ENCODE measurements at places on chromosomes 7 and 10. TPM values are rescaled to one million over a fixed set of nuclear protein-coding genes. Genes with fewer than 3 reads are reported as not detected.
A peak's percentile ranks its signal among the peaks of the same experiment; 100 is the strongest.

DNA sequence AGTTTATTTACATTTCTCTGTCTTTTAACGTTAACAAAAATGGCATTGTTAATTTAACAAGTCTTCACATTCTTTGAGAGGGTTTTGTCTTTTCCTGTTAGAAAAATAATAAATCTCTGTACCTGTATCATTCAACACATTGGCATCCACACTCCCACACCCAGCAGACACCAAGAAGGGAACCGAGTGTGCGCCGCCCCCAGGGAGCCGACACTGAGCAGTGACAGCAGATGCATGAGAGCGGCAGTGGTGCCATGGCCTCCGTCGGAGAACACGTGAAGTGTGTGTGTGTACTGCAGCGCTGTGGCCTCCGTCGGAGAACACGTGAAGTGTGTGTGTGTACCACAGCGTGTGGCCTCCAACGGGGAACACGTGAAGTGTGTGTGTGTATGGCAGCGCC is 63.3 kb downstream of the DYNC2I1 start:
- no peak overlapping the region for H3K4me3 ChIP-seq
- no peaks in the 10 kb centered on the region for H3K4me1 ChIP-seq
- no peaks in the 10 kb centered on the region for H3K27me3 ChIP-seq
- DNase-seq, result no peak

GRCh38 chr7:1709281-1709680 is 39.2 kb downstream of the ELFN1 start:
- DNase-seq, result no peak
- H3K27me3 ChIP-seq, result peaks cover 10% of the 10 kb centered on the region
- H3K27ac ChIP-seq, result no peak overlapping the region
- no peak overlapping the region for H3K4me3 ChIP-seq
- peaks cover 13% of the 10 kb centered on the region for H3K4me1 ChIP-seq

PRSS1 gene
- not detected for total RNA-seq

FFAR4 gene
- 0.36 TPM for total RNA-seq

DNA sequence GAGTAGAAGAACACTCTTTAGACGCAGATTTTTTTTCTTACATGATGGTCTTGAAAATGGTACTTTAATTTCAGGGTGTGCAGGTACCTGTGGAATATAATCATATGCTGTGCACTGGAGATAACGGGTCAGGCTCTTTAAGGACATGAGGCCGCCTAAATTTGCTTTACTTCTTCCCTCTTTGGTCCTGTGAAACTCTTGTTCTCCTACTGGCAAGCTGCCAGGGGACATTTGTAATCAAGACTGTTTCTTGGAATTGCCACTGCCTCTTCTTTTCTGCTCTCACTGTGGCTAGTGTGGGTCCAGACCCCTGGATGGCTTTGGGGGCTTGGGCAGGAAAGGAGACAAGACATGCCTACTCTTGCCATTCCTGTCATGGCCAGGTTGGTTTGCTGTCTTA is 146.0 kb downstream of the SND1 start:
- no peak overlapping the region for H3K4me3 ChIP-seq
- no peaks in the 10 kb centered on the region for H3K27me3 ChIP-seq
- H3K27ac ChIP-seq, result no peak overlapping the region

GRCh38 chr7:52831321-52831720 is 204.1 kb upstream of the POM121L12 start:
- no peak overlapping the region for H3K4me3 ChIP-seq
- DNase-seq, result no peak
- H3K27me3 ChIP-seq, result no peaks in the 10 kb centered on the region

NUTM2D gene
- total RNA-seq, result 5.0 TPM

DNA sequence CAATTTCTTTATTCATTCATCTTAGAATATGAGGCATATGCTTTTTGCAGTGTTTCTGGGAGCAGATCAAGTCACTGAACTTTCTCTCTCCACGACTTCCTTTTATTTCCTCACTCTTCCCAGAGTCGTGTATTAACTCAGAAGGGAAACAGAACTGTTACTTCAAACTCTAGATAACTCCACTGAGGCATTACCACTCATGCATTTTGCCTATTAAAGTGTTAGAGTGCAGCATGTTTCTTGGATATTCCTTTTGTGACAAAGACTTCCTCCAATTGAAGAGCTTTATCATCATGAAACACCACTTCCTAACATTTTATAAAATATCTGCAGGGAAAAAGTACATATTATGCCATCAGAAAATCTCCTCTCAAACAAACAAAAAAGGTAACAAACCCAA is 797.4 kb upstream of the COBL start:
- H3K27ac ChIP-seq, result no peak overlapping the region
- no peaks in the 10 kb centered on the region for H3K36me3 ChIP-seq
- no peak for DNase-seq
- no peak overlapping the region for H3K4me3 ChIP-seq
- H3K4me1 ChIP-seq, result no peaks in the 10 kb centered on the region
- no peaks in the 10 kb centered on the region for H3K27me3 ChIP-seq

DNA sequence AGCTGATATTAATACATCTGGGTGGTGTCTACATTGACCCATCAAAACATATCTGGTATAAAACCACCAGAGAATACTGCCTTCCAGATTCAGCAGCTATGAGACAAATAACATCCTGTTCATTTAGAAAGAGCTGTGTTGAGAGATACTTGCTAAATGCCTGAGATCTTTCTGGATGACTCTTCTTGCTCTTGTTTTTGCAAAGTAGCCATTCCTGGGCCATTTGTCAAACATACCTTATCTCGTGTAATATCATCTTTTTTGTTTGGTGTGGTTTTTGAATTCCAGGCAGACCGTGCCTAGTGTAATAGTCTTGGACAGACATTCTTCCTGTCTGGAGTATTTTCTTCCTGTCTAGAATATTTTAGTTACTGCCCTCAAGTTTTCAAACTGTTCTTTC is 74.7 kb upstream of the PRR15 start:
- no peak overlapping the region for H3K27ac ChIP-seq
- H3K36me3 ChIP-seq, result no peaks in the 10 kb centered on the region
- no peaks in the 10 kb centered on the region for H3K4me1 ChIP-seq
- H3K27me3 ChIP-seq, result no peaks in the 10 kb centered on the region
- DNase-seq, result no peak
- H3K4me3 ChIP-seq, result no peak overlapping the region

CCL26 gene
- total RNA-seq, result not detected

DNA sequence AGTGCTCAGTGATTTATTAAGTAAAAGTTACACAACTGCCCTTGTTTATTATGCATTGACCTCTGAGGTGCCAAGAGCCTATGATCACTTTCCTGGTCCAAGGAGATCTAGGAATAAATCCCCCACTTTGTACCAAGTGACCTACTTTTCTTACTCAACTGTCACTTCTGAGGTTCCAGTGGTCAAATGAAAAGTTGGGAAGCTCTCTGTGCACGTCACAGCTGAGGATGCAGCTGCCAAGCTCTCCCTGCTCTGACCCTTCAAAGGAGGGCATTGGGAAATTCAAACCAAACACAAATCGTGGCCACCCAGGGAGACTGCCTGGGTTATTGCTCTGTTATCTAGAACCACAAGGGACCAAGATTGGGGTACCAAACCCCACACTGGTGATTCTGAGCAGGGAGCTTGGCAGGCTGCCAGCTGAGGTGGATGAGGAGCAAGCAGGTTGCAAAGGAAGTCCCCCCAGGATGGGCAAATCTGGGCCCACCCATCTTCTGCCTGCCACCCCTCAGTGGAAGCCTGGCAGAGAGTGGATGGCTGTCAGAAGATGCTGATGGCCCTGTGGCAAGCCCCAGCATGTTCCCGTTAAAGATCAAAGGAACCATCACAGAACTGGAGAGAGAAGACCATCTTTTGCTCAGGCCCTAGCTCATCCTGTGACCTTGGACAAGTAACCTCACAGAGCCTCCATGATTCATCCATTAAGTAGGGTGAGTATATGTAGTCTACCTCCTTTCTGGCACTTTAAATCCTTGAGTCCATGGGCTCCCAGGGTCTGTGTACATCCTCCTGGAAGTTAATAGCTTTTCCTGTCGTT is 106.8 kb downstream of the PPP1R3C start:
- H3K27ac ChIP-seq, result no peak overlapping the region
- H3K4me3 ChIP-seq, result no peak overlapping the region
- peaks cover 6% of the 10 kb centered on the region for H3K4me1 ChIP-seq
- H3K27me3 ChIP-seq, result no peaks in the 10 kb centered on the region
- no peaks in the 10 kb centered on the region for H3K36me3 ChIP-seq

GRCh38 chr10:64396105-64396708 is 875.0 kb downstream of the REEP3 start:
- no peaks in the 10 kb centered on the region for H3K27me3 ChIP-seq
- H3K4me3 ChIP-seq, result no peak overlapping the region
- no peaks in the 10 kb centered on the region for H3K36me3 ChIP-seq
- H3K4me1 ChIP-seq, result no peaks in the 10 kb centered on the region

SLIT1 gene
- total RNA-seq, result not detected

- H3K4me1 ChIP-seq, result peaks cover 4% of the 10 kb centered on the region
- no peak for DNase-seq
- H3K27me3 ChIP-seq, result no peaks in the 10 kb centered on the region
- no peak overlapping the region for H3K27ac ChIP-seq
Observed at GRCh38 chr10:31920538-31920937, 8.1 kb downstream of the ARHGAP12 start.

DNA sequence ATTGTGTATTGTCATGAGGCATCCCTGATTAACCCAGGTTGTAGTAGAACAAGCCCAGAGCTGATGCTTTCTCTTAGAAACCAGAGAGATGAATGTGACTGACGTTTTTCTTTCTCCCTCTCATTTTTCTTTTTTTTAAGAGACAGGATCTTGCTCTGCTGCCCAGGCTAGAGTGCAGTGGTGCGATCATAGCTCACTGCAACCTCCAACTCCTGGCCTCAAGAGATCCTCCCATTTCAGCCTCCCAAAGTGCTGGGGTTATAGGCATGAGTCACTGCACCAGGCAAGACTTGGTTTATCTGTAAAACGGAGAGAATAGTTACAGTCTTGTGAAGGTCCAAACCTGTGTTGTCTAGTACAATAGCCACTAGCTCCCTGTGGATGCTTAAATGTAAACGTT is 5.4 kb downstream of the LMTK2 start:
- H3K4me1 ChIP-seq, result peaks cover 17% of the 10 kb centered on the region
- DNase-seq, result no peak
- no peaks in the 10 kb centered on the region for H3K27me3 ChIP-seq
- H3K36me3 ChIP-seq, result no peaks in the 10 kb centered on the region

DNA sequence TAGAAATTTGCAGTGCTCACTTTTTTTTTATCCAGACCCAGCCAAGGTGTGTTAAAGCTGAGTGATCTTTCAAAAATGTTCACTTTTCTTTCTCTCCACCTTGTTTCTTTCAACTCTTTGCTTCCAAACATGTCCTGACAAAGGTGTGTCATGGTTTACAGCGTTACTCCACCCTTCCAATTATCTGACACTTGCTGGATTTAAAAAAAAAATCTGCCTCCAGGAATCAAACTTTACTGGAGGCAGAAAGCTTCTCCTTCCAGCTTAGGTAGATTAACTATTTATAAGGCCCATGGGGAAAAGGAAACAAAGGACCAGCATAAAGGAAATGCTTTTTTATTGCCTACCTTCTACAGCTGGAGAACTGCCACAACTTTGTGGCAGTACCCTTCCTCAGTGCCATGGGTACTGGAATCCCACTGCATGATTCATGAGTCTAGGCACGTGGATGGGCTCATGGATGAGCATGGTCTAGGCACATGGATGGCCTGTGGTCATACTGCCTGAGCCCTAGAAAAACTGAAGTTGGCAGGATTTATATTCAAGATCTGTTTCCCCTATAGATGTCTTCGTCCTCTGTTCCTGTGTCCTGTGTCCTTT is at the start of gene COL17A1:
Gene COL17A1 (minus strand): TSS at position 80 of the 600 bp plus-strand sequence. CDS start 5,207 bp downstream, outside the sequence.
- peak within 1 kb of the TSS; percentile 39 for H3K4me3 ChIP-seq
- H3K27ac ChIP-seq, result peak within 1 kb of the TSS; percentile 76
- H3K36me3 ChIP-seq, result no peaks in the 10 kb centered on the region
- no peaks in the 10 kb centered on the region for H3K27me3 ChIP-seq
- DNase-seq, result no peak

DNA sequence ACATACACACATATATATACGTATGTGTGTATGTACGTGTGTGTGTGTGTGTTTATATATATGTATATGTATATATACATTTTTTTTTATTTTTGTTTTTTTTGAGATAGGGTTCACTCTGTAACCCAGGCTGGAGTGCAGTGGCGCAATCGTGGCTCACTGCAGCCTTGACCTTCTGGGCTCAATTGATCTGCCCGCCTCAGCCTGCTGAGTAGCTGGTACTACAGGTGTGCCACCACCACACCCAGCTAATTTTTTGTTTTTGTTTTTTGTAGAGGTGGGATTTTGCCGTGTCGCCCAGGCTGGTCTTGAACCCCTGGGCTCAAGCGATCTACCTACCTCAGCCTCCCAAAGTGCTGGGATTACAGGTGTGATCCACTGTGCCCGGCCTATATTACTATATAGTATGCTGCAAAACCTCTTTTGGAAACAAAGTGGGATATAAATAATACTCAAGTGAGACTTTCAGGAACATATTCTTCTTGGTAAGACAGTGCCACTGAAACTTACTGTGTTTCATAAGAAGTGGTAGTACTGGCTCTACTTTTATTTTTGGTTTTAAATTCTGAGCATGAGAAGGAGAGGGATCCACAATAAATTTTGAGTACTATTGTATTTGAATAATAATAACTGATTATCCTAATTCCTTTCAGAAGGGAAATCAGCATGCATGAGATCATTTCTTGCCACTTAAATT is 51.0 kb downstream of the MLLT10 start:
- H3K4me1 ChIP-seq, result no peaks in the 10 kb centered on the region
- no peak overlapping the region for H3K4me3 ChIP-seq
- no peaks in the 10 kb centered on the region for H3K27me3 ChIP-seq
- no peak for DNase-seq
- peaks cover 26% of the 10 kb centered on the region for H3K36me3 ChIP-seq

DNA sequence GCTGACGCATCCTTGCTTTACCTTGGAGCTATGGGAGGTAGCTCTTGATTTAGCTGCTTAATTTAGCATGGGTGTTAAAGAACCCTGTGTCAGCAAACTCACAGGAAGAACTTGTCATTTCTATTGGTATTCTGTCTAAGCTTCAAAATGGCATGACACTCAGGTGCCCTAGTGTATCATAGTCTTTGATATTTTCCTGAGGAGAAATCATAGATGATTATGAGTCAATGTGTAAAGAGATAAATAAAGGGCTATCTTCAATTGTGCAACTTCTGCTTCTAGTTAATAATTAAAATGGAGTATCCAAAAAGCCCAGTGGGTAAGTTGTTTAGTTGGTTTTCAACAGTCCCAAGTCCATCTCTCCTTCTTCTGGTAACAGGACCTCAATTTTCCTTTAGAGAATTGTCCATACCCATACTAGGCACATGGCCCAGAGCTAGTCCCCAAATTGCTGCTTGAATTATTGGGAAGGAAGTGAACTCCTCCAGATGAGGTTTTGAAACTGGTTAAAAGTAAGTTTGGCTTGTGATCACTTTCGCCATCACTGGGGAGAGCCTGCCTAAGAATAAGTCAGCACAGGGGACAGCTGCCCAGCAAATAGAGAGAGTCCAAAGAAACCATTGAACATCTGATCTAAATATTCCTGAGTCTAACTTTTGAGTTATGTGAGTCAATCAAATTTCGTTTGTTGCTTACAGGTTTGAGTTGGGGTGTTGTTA is 169.0 kb upstream of the PHYHIPL start:
- no peak for DNase-seq
- H3K4me3 ChIP-seq, result no peak overlapping the region
- H3K4me1 ChIP-seq, result no peaks in the 10 kb centered on the region
- no peak overlapping the region for H3K27ac ChIP-seq
- no peaks in the 10 kb centered on the region for H3K36me3 ChIP-seq
- H3K27me3 ChIP-seq, result no peaks in the 10 kb centered on the region

C10orf67 gene
- total RNA-seq, result 1.5 TPM

All from suprapubic skin (tissue), 4 donors.